ENCODE measurements at places on chromosomes 2 and 18.

DNA sequence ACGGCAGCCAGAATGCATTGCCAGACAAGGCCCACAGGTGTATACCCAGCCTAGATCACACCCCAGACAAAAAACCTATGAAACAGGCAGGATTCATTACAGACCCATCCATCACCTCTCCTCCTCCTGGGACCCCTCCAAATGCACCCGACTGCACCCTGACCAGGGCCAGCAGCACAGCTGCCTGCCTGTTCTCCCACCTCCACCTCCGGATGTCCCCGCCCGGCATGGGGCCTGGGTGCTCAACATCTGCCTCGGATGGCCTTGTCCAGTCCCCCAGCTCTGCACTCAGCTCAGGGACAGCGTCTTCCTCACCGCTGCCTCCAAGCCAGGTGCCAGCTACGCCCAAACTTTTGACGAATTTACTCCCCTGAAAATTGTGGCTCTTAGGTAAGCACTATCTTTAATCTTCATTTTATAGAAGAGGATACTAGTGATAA is 91.1 kb downstream of the TPO start:
- DNase-seq: no peak

GRCh38 chr2:14134771-14135170 is 497.7 kb upstream of the LRATD1 start:
- no peak for DNase-seq

- no peak for DNase-seq
Observed at GRCh38 chr18:25314151-25314837, 37.7 kb downstream of the ZNF521 start.

DNA sequence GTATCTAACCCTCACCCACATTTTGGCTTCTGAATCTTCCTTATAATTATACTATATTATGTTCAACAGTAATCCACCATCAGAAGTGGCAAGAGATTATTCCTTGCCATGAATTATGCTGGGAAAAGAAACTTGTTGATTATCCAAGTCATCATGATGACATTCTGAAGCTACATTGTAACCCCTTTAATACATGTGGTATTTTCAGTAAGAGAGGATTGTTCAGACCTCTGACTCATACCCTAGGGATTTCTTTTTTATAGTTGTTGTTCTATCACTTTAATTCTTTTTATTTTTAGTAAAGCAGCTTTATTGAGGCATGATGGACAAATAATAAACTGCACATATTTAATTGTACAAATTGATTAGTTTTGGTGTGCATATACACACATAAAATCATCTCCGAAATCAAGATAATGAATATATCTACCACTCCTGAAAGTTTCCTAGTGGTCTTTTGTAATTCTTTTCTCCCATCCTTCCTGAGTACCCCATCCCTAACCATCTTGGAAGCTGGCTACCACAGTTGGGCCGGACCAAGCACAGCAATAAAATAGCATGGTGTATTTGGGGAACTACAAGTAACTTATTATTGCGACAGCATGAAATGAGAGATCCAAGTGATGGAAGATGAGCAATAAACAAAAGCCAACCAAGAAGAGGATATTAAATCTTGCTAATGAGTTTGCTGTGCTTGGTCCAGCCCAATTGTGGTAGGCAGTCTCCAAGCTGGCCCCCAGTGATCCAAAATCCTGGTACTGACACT is 159.9 kb downstream of the BARD1 start:
- no peak for DNase-seq
